Activated naive CD4-positive, alpha-beta T cell treated with anti-CD3 and anti-CD28 coated beads, Interleukin-2, amount 10 ng/mL, durations not matched to agents 7 days and 5 days (primary cell): ENCODE measurements at places on chromosomes 6 and 20.

- no peak for DNase-seq
Observed at GRCh38 chr6:68652117-68652536, 17.0 kb downstream of the ADGRB3 start.

DNA sequence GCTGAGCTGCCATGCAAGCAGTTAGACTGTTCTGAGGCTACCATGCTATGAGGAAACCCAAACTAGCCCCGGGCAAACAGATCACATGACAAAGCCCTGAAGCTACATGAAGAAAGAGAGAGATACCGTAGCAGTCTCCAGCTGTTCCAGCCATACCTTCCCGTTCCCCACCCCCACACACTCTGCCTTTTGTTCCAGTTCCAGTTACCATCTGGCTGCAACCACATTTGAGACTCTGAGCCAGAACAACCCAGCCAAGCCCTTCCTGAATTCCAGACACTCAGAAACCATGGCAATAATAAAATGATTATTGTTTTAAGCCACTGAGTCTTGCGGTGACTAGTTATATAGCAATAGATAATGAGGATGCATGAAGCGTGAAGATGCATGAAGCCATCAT is 28.3 kb downstream of the RIN2 start:
- no peak for DNase-seq

DNA sequence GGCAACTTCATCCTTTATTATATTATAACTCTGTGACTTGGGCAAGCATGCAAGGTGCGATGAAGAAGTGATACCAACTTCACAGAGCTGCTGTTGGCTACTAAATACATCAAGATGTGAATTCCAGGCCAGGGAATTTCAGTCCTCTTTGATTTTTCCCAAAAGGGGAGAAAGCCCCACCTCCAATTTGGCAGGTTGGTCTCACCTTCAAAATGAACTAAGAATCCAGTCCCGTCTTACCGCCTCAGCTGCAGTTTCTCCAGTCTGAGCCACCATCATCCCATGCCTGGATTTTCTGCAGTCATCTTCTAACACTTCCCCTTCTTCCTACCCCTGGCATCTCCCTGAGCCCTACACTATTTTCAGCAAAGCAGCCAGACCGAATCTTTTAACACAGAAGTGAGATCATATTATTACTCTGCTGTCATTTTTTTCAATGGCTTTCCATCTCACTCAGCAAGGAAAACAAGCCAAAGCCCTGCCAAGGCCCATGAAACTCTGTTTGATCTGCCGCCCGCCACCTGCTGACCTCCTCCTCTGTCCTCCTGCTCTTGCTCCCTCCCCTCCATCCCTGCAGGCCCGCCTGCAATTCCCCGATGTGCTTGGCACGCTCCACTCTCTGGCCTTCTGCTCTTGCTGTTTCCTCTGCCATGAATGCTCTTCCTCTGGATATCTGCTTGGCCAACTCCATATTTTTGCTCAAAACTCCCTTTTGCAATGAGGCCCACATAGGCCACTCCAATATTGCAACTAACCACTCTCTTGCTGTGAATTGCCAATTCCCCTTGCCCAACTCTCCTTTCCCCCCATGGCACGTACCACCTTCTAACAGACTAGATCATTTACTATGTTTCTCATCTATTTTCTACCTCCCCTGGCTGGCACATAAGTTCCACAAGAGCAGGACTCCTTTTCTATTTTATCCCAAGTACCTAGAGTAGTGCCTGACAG is 46.0 kb upstream of the TAGAP start:
- DNase-seq, result no peak

GRCh38 chr6:112287577-112288225 is 33.3 kb upstream of the LAMA4 start:
- no peak for DNase-seq

DNA sequence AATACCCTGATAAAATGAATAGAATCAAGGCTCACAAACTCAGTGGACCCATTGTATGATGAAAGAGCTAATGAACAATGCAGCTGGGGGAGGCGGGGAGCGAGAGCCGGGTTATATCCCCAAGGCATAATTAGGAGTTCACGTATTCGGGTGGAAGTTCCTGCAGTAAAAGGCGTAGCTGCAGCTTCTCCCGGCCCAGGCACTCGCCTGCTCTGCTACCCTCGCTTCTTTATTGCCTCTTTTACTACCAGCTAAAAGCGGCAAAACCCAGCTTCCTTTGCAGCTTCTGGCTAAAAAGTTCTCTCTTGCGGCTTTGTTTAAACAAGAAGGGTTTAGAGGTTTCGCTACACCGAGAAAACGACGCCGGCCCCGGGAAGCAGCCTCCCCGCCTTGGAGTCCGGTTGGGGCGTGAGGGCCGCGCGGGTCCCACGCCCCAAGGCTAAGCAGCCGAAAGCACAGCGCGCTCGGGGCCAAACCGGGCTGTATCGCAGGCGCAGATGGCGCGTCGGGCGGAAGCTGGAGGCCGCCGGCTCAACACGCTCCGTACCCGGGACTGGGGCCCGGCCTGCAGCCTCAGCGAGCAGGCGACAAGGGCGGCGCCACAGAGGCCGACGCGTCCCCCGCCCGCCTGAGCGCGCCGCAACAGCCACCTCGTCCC is 1.6 kb downstream of the ZBTB2 start:
- DNase-seq, result no peak

- no peak for DNase-seq
Observed at GRCh38 chr6:118980063-118980462, 45.1 kb upstream of the MCM9 start.

DNA sequence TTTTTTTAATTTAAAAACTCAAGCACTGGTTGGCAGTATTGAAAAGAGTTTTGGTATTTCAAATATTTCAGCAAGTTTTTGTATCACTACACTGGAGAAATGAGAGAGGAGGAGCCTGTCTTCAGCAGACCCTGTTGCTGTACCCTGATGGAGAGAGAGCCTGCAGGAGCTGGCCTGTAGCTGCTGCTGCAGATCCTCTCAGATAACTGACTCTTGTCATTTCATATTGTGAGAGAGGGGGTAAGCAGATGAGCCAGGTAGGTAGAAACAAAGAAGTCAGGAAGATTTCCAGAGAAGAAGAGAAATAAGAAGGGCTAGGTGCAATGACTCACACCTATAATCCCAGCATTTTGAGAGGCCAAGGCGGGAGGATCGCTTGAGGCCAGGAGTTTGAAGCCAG is 64.1 kb upstream of the TBC1D7 start:
- no peak for DNase-seq

DNA sequence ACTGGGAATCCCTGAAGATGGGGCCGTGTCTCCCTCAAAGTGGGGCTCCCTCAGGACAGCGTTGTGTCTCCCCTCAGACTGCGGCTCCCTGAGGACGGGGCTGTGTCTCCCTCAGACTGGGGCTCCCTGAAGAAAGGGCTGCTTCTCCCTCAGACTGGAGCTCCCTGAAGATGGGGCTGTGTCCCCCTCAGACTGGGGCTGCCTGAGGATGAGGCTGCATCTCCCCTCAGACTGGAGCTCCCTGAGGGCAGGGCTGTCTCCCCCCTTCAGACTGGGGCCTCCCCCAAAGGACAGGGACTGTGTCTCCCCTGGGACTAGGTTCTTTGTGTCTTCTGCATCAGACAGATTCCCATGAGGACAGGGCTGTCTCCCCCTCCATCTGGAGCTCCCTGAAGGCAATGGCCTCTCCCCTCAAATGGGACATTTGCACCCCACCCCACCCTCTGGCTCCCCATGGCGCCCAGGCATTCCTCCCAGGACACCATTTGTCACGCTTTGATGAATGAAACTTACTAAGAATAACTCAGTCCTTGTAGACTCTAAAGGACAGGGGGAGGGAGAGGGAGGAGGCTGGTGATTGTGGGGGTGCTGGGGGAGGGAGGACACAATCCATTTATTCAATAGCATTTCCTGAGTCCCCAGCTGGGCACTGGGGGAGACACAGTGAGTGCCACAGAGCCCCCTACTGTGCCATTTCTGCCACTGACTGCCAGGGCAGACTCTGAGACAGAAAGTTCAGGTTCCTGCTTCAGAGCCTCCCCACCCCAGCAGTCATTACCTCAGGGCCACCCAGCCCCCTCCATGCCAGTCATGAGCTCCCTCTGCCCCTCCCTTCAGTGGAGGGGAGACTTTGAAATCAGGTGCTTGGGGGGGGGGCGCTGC is 122.4 kb downstream of the MRPL14 start:
- DNase-seq, result peak; percentile 43

DNA sequence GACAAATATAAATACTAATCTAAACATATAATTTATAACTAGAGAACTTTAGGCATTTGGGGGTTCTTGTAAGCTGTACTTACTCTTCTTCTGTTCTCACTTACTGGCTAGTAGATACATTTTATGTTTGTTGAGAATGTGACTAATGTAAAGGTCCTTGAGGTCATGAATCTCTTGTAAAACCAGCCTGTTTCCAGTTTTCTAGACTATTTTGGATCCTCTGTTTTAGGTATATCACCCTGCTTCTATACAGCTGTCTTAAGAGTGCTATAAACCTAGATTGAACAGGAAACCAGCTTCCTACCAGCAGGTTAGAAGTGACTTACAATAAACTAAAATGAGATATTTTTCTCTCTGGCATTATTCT is 134.2 kb downstream of the PLCB4 start:
- DNase-seq, result no peak

DNA sequence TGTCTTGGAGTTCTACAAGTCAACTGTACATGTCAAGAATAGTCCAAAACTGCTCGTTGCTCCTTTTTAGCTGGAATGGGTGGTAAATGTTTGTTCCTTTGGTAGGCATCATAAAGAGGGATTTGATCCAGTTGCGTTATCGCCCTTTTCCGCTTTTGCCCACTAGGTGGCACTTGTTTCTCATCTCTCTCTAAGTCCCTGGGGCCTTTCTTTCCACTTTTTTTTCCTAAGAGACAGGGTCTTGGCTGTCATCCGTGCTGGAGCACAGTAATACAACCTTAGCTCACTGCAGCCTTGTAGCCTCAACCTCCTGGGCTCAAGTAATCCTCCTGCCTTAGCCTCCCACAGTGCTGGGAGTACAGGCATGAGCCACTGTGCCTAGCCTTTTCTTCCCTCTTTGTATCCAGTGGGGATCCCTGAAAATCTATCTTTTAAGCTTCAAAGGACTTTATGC is 20.7 kb downstream of the GTPBP2 start:
- peak; percentile 76 for DNase-seq

DNA sequence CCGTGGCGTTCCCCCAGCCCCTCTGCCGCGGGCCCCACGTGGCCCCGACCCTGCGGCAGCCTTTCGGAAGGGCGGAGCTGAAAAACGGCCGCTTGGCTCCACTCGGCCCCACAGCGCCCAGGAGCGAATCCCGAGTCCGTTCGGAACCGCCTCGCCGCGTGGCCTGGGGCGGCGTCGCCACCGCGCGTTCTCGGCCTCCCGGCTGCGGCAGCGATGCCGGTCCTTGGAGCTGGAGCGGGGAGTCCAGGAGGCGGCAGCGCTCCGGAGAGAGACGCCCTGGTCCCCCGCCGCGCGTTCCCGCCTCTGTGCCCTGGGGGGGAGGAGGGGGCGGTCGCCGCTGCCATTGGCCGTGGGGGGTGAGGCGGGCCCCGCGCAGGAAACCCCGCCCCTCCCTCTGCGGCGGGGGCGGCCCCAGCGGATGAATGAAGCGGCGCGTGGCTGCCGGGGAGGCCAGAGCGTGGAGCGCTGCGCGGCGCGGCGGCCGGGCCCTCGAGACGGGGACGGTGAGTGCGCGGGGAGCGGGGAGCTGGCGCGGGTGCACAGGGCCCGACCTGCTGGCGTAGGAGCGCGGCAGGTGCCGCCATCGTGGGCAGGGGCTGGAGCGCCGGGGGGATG is at the start of gene SLCO4A1:
TSS of gene SLCO4A1 (plus strand) at position 453 of the 615 bp plus-strand sequence. CDS start 13,952 bp downstream, outside the sequence.
- peak; percentile 92 for DNase-seq

GRCh38 chr6:45350186-45350710 is 22.1 kb downstream of the RUNX2 start:
- DNase-seq, result no peak

DNA sequence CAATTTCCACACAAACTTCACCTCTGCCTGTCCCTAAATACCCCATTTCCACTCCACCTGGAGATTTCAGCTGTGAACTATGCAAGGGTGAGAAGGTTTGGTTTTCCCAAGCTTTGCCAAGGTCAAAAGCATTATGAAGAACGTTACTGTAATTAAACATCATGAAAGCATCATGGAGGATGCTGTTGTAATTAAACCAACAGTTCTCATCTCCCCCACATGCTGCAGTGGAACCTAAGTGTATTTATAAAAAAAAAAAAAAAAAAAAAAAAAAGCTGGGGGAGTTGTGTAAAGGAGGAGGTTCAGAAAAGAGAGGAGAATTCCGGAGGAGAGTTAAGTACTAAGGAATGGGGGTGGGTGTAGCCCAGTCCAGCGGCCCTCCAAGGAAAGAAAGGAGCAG is 474.9 kb upstream of the JARID2 start:
- DNase-seq, result no peak

DNA sequence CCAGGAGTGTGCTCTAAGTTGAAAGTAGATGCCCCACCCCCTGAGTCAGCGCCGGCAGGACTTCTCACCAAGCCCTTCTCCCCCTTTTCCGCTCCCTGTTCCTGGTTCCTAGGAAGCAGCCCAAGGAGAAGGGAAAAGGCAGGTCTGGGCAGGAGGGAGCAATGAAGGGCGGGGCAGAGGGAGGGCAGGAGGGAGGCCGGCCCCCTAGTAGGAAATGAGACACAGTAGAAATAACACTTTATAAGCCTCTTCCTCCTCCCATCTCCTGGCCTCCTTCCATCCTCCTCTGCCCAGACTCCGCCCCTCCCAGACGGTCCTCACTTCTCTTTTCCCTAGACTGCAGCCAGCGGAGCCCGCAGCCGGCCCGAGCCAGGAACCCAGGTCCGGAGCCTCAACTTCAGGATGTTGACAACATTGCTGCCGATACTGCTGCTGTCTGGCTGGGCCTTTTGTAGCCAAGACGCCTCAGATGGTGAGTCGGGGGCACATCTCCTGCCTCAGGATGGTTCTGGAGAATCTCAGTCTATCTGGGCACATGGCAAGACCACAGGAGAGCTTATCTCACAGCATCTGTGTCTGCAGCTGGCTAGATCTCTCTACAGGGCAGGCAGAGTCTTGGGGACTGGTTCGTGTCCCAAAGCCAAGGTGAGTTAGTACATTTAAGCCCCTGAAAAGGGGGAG is at the start of gene PROCR:
TSS of gene PROCR (plus strand) at position 320 of the 681 bp plus-strand sequence. CDS start at position 403, 83 bp downstream.
- peak; percentile 23 for DNase-seq

DNA sequence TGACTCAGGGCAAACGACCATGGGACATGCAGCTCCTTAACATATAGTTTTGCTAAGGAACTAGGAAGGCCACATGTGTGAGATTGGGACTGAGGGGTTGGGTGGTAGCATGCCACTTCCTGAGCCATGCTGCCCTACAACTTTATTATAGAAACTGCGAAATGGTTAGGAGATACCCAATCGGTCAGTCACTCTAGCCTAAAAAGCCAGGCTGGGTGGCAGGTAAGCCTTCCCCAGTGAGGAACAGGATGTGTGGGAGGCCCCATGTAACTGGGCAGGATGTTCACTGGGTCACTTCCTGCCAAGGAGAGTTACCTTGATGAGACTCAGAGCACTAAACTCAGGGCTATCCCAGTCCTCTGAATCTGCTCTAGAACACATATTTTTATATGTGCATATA is 123.5 kb downstream of the MAP3K7 start:
- DNase-seq, result peak; percentile 71

DNA sequence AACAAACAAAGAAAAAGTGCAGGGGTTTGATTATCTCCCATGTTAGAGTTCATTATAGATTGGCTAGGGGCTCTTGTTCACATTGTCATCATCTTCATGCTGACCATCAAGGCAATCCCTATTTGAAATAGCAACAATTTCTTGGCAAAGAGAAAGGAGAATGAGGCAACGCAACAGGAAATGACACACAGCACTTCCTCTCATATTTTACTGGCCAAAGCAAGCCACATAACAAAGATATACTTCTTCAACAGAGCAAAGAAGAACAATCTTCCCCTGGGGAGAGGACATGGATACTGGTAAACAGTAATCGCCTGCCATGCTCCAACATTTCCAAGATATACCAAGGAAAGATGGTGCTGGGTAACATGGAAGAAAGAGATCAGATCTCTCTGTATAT is 29.8 kb downstream of the EPM2A start:
- no peak for DNase-seq
